ENCODE measurements at places on chromosomes 11 and 22.

DNA sequence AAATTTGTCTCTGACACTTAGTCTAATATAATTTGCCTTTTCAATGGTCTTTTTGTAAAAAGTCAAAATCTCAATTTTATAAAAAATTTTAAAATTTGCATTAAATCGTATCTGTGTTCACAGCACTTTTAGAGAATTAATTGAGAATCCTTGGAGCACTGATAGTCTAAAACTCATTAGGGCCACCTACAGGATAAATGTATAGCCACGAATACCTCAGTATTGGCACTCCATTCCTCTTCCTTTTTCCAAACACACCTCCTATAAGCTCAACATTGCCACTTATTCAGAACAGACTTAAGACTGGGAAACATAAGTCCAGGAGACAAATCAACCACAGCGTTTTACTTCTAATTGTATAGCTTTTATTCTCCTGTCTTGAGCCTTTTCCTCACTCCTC, 776.0 kb upstream of the ARHGAP42 start:
- DNase-seq: no peak

GRCh38 chr22:20211997-20212753, 55.9 kb downstream of the RTN4R start:
- no peak for DNase-seq

GRCh38 chr11:109956124-109956793, 136.9 kb upstream of the ZC3H12C start:
- no peak for DNase-seq

GRCh38 chr11:129273944-129274711, 82.0 kb upstream of the ARHGAP32 start:
- DNase-seq: no peak

DNA sequence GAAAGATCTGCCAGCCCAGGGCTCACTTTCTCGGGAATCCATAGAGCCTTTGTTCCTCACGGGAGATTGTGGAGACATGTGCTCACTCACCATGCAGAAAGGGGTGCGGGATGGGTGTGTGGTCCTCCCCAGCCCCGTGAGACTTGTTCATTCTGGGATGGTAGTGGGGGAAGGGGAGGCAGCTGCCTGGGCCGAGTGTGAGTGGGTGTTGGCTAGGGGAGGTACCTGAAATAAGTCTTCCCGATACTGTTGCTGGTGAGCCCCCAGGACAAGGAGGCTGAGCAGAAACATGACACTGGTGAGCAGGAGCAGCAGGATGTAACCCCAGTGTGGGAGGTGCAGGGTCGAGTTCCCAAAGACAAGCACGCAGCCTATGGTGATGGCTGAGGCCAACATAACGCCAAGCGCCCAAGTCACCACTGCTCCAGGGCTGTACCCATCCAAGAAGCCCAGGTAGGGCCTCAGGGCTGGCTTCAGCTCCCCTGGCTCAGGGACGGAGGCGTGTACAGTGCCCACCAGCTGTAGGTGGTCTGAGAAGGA, 2.8 kb downstream of the SLC7A4 start:
- DNase-seq: no peak

GRCh38 chr22:19904174-19904856, 37.3 kb upstream of the COMT start:
- DNase-seq: no peak

- no peak for DNase-seq
Measured at GRCh38 chr11:475941-476340, 25.9 kb downstream of the PTDSS2 start.

- no peak for DNase-seq
Measured at GRCh38 chr22:17767233-17768065, 6.8 kb downstream of the BID start.

DNA sequence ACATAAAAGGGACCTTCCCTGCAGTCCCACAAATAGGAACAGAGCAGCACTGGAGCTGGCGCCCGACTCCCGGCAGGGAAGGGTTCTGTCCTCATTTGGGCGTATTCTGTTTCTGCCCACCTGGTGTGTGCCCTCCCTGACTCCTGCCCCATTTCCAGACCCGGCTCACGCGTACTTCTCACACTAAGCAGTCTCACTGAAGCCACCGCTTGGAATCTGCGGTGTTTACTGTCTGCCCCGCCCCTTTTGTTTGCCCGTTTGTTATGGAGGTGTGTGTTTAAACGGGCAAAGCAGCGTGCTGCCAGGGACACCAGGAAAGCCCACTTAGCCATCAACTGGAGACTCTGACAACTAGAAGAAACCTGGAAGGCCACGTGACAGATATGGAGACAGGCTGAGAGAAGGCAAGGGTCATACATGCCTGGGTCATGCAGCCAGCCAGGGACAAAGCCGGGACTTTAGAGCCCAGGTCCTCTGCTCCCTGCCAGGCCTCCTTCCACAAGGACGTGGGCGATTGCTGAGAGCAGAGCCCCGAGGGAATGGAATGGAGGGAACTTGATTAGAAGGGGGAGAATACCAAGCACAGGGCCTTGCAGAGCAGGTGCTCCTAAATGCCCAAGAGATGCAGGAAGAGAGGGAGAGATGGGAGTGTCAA, 8.7 kb upstream of the EFCAB6 start:
- DNase-seq: no peak

DNA sequence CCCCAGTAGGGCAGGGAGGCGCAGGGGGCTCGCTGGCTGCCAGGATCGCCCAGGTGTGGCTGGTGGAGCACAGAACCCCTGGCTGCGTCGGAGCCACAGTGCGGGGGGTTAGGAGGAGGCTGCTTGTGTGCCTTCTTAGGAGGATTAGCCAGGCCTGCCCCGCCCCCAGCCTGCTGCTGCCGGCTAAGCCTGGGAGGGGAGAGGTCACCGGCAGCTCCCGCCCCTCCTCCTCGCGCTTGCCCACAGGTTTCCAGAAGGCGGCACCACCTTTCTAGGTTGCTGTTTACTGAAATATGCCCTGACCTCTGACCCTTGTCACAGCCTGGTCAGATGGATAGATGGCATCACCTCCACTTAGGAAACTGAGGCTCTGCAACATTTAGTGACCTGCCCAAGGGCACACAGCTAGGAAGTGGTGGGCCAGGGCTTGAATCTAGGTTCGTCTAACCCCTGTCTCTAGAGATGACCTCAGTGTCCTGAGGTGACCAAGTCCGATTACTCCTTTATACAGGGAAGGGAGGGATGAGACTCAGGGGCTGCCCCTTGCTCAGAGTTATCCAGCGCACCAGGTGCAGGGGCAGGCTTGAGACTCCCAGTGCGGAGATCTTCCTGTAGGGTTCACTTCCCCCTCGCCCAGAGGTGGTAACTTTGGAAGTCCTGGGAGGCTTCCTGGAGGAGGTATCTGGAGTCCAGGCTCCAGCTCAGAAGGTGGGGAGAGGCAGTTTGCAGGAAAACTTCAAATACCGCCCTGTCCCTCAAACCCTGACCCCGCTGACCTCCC, 44.0 kb downstream of the MYO7A start:
- DNase-seq: no peak

DNA sequence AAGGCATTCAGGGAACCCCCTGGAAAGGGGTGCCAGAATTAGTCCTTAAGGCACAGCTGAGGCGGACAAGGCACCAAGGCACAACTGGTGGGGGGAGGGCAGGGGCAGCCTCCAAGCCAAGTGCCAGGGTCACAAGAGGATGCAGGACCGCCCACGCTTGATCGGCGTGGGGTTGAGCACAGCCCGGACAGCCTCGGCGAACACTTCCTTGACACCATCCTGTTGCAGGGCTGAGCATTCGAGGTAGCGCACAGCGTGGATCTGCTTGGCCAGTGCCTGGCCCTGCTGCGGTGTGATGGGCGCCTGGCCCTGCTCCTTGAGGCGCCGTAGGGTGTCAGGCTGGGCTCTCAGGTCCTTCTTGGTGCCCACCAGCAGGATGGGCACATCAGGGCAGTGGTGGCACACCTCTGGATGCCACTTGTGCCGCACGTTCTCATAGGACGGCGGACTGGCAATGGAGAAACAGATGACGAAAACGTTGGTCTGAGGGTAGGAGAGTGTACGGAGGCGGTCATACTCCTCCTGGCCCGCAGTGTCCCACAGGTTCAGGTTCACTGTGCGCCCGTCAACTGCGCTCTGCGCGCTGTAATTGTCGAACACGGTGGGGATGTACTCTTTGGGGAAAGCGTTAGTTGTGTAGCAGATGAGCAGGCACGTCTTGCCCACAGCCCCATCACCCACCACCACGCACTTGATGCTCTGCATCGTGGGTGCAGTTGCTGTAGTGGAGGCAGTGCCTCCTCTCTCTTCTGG, 13.1 kb downstream of the RHOG start:
- peak; percentile 70 for DNase-seq

DNA sequence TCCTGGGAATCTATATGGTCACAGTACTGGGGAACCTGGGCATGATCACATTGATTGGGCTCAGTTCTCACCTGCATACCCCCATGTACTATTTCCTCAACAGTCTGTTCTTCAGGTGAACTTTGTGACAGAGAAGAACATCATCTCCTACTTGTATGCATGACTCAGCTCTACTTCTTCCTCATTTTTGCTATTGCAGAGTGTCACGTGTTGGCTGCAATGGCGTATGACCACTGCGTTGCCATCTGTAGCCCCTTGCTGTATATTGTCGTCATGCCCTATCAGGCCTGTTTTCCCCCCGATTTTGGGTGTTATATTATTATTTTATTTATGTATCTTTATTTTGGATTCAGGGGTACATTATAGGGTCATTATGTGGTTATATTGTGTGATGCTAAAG, 2.4 kb upstream of the OR8G1 start:
- DNase-seq: no peak

DNA sequence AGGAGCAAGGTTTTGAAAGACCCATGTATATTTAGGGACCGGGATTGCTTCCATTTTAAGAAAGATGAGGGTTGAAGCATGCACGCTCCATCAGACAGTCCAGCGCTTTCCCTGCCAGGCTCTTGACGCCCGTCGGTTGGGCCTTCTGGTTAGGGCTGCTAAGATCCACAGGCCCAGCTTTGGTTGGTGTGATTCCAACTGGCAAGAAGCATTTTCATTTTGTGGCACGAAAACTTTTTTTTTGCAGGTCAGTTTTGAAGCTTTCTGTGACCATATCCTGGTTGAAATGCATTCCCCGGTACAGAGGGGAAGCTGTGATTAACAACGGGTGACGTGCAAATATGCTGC, 34.3 kb upstream of the MPPED1 start:
- no peak for DNase-seq

DNA sequence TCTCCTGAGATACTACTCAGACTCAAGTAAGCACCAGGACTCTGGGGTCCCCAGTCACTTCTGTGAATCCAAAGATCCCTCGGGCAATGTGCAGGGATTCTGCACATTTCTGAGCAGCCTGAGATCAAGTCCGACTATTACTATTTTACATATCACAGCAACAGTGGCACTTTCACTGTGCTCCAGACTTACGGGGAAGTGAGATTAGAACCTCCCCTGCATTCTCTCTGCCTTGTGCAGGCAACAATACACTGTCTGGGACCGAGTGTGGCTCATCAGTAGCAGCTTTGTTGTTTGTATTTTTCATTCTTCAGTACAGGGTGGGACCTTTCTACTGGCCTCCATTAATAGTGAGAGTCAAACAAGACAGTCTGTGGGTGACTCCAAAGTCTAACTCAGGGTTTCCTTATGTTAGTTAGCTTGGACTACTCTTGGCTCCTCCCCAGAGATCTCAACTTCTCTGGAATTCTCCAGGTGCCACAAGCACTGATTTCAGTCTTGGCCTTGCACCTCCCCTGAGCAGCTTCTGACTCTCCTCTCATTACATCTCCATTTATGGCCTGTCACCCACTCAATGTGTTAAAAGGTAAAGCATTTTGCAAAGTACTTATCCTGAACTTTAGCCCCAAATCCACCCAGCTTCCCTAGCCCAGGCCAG, 76.2 kb upstream of the TOP3B start:
- no peak for DNase-seq

DNA sequence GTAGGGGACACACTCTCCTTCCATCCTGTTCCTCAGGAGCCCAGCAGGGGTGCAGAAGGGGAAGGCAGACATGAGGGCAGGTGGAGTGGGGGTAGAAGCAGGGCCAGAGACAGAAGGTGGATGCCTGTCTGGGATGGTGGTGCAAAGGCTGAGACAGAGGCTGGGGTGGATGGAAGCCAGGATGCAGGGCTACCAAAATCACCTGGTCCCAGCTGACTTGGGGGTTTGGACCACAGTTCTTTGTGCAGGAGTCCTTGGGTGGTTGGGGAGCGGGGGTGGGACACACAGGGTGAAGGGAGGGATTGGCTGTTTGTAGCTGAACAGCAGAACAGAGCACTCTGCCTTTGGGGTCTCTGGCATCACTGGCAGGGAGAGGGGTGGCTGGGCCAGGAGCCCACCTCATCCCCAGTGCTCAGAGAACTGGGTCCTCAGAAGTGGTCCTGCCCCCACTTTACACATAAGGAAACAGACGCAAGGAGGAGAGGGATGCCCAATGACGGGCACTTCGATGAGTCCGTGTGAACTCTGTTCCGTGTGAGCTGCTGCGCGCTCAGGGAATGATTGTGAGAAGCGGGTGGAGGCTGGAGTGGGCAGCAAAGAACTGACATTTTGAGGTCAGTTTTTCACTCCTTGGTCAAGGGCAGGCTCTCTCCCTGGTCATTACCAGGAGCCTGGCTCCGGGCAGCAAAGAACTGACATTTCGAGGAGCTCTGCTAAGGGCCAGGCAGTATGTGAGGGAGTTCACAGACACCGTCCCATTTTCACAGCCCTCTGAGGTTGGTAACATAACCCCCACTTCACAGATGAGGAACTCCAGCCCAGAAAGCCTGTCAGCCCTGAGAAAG, 1.9 kb downstream of the TAGLN start:
- DNase-seq: no peak

DNA sequence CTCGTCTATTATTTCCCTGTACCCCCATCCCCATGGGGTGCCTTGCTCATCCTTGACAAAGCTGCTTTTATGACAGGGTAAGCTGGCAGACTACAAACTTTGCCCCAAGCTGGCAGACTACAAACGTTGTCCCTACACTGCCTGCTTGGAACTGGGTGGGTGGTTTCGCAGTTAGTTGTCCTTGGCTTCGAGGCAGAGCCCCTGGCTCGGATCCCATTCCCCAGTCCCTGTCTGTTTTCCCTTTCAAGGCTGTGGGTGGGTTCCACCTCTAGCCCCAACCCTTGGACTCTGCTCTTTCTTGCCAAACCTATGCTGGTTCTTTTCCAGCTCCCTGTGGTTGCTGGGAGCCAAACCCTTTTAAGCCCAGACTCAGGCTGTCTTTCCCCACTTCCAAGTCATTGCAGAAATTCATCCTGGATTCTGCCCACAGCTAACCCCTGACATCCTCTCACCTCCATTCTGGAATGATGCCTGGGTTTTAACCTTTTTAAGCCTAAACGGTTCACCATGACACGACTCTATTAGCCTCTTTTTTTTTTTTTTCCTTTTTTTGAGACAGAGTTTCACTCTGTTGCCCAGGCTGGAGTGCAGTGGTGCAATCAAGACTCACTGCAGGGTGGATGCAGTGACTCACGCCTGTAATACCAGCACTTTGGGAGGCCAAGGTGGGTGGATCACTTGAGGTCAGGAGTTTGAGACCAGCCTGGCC, 9.2 kb upstream of the RBM14 start:
- DNase-seq: peak; percentile 66

GRCh38 chr22:17536269-17536668, 27.0 kb upstream of the SLC25A18 start:
- peak; percentile 67 for DNase-seq

DNA sequence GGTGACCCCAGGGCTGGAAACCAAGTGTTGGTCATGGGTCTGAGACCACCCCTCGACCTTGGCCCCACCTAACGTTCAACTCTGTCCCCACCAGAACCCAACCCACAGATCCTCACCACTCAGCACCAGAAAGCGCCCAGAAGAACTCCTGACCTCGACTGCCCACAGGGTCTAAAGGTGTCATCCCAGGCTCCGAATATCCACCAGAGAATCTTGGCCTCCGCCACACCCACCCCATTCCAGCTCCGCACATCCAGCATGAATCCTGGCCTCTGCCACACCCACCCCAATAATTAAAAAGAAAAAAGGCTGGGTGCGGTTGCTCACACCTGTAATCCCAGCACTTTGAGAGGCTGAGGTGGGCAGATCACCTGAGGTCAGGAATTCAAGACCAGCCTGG, 1.3 kb downstream of the CERK start:
- no peak for DNase-seq

Measured in globus pallidus (tissue), 1 donor.